ENCODE measurements at places on chromosomes 5 and 9.

- no peak for DNase-seq
These were observed 156.1 kb upstream of the SPEF2 start for GRCh38 chr5:35461530-35461929.

DNA sequence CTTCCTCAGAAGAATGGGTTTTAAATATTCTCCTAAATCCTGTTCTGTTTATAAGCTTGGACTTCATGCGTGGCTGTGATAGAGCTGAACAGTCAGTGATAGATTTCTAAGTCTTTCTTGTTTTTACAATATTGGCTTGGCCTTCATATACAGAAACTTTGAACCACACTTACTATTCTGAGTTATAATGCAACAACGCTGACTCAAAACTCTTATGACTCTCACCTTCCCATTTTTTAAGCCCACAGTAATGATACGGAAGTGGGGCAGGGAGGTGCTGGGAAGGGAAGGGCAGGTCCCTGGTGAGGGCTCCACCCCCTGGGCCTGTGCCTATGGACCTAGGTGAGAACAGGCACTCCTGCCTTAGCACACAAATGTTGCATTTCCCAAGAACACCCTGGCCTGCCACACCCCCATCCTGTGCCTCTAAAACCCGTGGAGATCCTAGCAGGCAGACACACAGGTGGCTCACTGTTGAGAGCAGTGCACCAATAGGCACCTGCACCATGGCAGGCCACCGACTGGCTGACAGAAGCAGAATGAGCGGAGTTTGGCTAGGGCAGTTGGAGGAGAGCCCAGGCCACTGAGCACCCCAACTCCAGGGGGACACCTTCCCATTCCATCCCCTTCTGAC, 376.7 kb downstream of the GABRG2 start:
- no peak for DNase-seq

- no peak for DNase-seq
These were observed 343 bp downstream of the KIAA0825 start for GRCh38 chr5:94618029-94618492.

GRCh38 chr5:91038180-91038808, 344.8 kb downstream of the ARRDC3 start:
- DNase-seq, result no peak

DNA sequence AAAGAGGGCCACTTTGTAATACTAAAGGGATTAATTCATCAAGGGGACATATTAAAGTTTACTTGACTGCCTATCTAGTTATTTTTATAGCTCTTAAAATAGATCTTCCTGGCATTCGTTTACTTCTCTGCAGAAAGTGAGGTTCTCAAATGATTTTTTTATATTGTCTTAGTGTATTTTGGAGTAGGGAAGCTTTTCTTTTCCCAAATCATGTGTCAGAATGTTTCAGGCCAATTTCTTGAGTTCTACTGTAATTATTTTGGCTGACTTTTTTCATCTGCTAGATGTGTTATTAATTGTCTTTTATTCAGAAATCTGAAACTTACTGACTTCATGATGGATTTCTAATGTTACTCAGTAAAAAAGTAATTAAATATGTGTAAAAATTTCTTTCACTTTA, 60.2 kb upstream of the FBXL7 start:
- DNase-seq, result no peak

- no peak for DNase-seq
These were observed 17.8 kb downstream of the IRX4 start for GRCh38 chr5:1864896-1865440.

DNA sequence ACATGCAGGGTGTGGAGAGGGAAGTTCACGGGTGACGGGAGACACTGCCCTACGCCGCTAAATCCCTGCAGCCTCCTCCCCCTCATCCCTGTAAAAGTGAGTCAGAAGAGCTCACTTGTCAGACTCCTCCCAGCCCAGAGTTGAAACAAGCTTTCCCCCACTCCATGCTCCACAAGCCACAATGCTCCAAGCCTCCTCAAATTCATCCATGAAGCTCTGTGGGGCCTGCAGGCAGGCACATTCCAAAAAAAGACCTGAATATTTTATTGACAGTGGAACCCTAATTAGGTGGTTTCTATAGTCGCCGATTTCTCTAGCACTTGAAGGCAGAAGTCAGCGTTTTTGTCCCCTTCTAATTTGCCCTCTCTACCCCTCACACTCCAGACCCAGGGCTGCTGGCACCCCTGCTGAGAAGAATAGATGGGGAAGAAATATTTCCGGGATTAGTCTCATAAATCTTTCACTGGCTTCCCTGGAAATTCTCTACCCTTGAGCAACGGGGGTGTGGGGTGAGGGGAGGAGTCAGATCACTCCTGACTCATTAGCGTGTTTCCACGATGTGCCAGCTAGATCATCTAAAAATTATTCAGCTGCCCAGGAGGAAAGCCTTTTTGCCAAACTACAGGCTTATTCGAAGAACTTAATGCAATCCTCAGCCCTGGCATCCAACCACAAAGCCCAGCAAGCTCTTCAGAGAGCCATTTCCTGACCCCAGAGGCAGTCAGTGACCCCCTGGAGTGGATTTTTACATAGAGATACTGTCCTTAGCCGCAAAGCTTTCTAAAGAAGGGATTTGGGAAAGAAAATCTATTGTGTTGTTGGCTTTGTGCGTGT, 97.1 kb downstream of the ENC1 start:
- DNase-seq, result no peak

DNA sequence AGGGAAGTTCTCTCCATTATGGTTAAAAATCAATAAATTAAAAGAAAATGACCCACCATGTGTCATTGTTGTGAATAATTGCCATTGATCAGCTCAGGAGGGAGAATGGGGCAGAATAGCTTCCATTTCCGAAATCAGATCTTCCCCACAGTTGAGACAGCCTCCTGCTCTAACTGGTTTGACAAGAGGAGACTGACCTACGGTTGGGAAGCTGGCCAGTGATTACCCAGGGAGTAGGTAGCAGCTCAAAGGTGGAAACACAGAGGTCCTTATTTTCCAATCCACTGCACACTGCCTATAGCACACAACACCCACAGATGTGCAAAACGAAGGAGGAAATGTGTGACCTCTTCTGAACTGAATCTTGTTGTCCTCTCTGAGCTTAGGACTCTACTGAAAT, 69.0 kb upstream of the DAPK1 start:
- DNase-seq, result no peak

DNA sequence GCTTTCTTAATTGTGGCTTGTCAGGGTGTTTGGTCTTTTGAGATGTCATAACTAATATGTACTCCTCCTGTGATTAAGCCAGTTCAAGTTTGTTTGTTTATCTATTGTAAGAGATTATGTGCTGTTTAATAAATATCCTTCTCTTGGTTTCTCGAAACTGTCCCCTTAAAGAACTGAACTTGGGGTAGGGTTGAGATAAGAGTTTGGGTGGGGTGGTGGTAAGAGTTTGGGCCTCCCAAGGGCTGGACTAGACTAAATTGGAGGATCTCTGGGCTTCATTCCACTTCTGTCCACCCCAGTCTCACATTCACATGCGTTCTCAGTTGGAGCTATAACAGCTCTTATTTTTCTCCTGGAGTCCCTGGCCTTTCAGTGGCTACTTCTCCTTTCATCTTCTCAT, 38.2 kb downstream of the AQP7 start:
- DNase-seq, result no peak

GRCh38 chr5:164484948-164485347, 979.5 kb downstream of the MAT2B start:
- DNase-seq, result no peak

- no peak for DNase-seq
These were observed 74.1 kb upstream of the GHR start for GRCh38 chr5:42349163-42349562.

DNA sequence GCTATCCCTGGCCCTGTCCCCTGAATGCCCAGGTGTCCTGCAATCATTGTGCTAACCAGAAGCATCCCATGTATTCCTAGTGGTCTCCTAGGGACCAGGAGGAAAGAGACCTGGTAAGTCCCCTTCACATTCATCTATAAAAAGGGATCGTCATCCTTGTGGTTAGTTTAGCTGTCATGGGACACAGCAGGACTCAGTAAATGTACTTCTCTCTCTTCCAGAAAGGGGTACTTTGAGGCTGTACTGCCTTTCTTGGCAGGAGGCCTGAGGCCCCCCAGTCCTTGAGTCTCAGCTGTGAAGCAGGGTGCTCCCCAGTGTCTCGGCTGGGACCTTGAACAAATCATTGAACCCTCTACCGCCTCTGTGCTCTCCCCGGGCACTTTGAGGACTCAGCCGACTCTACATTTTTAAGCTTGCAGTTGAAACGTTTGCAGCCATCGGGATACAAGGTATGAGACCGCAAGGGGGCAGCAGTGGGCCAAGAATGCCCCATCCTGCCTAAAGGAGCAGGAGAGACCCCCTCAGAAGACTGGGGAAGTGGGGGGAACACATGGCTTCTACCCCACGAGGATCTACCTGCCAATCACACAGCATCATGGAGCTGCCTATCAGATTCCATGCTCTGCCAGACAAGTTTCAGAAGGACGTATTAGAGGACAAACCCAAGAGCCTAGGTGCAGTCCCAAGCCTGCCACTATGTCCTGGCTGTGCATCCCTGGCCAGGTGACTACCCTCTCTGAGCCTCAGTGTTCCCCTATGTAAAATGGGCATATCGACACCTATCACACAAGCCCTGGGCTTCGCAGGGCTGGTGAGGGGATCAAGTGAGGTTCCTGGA, 2.4 kb upstream of the PHYKPL start:
- peak; percentile 64 for DNase-seq

- no peak for DNase-seq
These were observed 109.1 kb upstream of the CTNND2 start for GRCh38 chr5:12013351-12013750.

DNA sequence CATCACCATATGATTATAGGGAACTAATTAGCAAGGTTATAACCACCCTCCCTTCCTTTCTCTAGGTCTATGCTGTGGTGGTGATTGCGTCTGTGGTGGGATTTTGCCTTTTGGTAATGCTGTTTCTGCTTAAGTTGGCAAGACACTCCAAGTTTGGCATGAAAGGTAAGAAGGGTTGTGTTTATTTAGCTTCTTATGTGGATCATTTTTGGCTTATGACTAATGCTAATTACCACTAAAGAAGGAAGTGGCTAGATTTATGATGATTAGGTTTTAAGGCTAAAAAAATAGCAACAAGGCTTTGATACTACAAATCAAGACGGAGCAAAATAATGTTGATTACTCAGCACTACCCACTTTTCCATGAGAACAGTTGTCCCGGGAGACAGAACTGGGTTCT, 82.4 kb downstream of the NTRK2 start:
- DNase-seq, result no peak

- no peak for DNase-seq
These were observed 119.1 kb upstream of the ITGA1 start for GRCh38 chr5:52668544-52669185.

DNA sequence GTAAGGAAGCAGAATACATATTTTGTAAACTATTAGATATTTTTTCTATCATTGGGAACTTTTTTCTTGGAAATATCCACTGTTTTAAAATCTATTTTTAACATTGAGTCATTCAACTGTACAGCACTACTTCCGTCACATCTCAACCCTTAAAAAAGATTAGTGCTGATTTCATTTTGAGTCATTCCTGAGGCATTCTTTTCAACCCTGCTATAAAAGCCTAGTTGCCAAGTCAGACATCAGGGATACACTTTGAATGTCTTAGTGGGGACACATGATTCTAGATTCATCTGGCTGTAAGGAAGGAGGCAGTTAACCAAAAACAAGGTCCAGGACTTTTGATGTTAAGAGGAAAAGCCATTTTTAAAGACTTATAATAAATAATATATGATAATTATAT, 160.9 kb downstream of the GIN1 start:
- DNase-seq, result no peak

DNA sequence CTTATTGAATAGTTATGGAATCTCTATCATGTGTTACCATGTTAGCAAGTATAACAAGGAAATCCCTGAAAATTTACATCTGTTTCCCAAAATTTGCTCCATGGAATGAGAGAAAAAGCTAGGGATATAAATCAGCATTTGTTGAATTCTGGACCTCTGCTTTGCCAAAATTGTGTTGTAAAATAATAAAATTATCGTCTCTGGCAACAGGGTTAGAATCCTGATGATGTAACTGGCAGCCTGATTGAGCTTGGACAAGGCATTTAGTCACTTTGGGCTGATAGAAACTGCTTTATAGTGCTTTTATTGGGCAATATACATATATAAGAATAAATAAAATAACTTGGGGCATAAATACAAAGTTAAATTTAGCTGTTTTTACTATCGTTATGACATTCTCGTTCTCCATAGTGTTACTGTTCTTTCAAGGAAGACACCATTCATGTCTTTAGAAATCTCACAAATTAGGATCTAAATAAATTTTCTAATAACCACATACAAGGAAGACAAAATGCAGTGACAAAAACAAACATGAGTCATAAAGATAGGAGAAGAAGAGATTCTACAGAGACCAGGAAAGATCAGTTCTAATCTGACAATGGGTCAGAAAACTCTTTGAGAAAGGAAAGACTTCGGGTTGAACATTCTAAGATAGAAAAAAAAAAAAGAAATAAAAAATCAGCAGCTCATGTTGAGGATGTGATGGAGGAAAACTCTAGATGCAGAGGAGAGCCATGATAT, 145.0 kb upstream of the CDH10 start:
- no peak for DNase-seq

DNA sequence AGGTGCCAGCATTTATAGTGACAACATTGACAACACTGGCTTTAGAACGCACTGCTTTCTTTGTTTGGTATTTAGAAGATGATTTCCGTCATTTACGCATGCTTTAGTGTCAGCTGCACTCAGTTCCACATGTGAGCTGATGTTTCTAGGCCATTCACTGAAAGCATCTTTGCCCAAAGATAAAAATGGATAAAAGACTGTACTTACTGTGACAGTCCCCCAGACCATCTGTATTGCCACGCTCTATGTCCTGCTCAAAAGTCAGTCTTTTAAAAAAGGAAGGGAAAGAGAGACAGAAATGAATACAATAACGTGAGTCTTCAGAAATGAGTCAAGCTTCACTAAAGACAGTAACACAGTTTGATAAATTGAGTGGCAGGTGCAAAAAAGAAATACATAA, 99.3 kb downstream of the SEMA6A start:
- DNase-seq, result no peak

DNA sequence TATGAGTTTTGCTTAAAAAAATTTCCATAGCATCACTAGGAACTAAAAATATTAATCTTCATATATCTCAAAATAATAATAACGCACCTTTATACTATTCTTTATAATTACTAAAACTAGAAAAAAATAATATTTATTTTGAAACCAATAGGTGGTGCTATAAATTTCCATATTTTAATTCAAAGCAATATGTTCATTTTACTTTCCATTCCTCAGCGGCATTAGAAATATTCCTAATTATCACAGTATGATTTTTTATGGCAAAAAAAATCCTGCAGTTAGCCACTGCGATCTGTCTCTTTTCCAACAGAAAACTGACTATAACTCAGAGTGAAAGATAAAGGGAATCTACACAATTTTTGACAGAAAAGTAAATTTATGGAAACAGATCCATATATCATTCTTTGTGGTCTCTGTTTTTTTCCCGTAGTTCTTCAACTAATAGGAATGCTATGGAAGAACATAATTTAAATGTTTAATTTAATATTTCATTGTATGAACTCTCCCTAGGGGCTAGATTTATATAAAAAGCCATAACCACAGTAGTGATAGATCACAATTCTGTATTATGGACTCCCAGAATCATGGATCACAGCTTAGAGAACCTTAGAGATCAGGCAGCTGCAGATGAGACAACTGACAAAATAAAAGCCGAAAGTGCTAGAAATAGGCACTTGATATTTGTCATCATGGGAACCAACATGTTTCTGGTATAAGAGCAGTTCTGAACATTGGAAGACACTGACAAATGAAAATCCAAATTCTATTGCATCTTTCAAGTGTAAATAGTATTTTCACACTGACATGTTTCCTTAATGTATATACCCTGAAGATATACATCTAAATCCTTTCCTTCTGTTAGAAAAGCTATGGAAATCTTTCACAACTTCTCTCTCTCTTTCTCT, 167.7 kb upstream of the MPDZ start:
- no peak for DNase-seq
